ENCODE measurements at places on chromosomes 3 and 15. TPM values are rescaled to one million over a fixed set of nuclear protein-coding genes. Genes with fewer than 3 reads are reported as not detected.

Gene PLSCR2
- total RNA-seq = 1.4 TPM

Gene TJP1
- 159 TPM for total RNA-seq

Gene DISP2
- 0.25 TPM for total RNA-seq

Gene NDN
- total RNA-seq = 26.4 TPM

Gene FBXW12
- total RNA-seq = not detected

Gene IL16
- 0.69 TPM for total RNA-seq

Gene REC114
- total RNA-seq = not detected

Gene FOXL2NB
- total RNA-seq = 2.9 TPM

Gene COL7A1
- 129 TPM for total RNA-seq

Gene ZNF662
- total RNA-seq = 4.9 TPM

Gene ERICH6
- not detected for total RNA-seq

Gene TRIM59
- 35.3 TPM for total RNA-seq
